Effector memory CD4-positive, alpha-beta T cell (primary cell): ENCODE measurements at places on chromosomes 16 and 17.

DNA sequence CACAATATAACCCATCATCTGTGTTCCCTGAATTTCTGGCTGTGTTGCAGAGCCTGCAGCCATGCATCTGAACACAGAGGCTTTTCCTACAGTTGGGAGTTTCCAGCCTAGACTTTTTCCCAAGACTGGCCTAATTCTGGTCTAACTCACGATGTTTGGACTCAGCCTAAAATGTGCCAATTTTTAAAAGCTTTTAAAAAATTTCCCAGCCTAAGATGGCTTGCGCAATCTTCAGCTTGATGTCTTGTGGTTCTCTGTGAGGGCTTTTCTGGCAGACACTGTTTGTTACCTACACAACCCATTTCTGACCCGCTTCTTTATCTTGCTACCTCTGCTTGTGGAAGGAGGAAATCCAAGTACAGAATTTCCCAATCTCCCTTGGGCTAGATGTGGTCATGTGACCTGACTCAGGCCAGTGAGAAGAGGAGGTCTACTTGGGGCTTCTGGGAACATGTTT is 72.7 kb upstream of the GAS7 start:
- DNase-seq = no peak
- no peaks in the 10 kb centered on the region for H3K4me1 ChIP-seq
- no peaks in the 10 kb centered on the region for H3K27me3 ChIP-seq

DNA sequence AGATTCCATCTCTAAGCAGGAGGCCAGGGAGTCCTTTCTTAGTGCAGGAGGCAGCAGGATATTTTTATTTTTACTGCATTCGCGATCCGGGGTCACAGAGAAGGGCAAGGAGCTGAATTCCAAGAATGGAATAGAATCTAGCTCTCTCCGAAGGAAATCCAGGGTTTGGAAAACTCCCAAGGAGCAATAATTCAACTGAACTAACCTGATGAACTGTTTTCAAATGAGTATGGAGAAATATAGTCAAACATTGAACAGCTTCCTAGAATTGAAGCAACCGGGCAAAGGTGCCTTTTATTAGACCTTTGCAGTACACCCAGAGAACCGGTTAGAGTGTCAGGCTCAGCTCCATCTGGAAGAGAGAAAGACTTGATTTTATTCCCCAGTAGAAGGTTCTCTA is 120.7 kb upstream of the MAF start:
- H3K4me3 ChIP-seq = no peak overlapping the region
- no peaks in the 10 kb centered on the region for H3K27me3 ChIP-seq
- H3K27ac ChIP-seq = no peak overlapping the region
- H3K4me1 ChIP-seq = peaks cover 4% of the 10 kb centered on the region
- DNase-seq = no peak
- H3K36me3 ChIP-seq = no peaks in the 10 kb centered on the region

- no peak for DNase-seq
- no peaks in the 10 kb centered on the region for H3K4me1 ChIP-seq
- no peaks in the 10 kb centered on the region for H3K36me3 ChIP-seq
- H3K4me3 ChIP-seq = no peak overlapping the region
- H3K27me3 ChIP-seq = peaks cover 4% of the 10 kb centered on the region
These were observed 5.4 kb upstream of the RNF222 start for GRCh38 chr17:8402921-8403536.

DNA sequence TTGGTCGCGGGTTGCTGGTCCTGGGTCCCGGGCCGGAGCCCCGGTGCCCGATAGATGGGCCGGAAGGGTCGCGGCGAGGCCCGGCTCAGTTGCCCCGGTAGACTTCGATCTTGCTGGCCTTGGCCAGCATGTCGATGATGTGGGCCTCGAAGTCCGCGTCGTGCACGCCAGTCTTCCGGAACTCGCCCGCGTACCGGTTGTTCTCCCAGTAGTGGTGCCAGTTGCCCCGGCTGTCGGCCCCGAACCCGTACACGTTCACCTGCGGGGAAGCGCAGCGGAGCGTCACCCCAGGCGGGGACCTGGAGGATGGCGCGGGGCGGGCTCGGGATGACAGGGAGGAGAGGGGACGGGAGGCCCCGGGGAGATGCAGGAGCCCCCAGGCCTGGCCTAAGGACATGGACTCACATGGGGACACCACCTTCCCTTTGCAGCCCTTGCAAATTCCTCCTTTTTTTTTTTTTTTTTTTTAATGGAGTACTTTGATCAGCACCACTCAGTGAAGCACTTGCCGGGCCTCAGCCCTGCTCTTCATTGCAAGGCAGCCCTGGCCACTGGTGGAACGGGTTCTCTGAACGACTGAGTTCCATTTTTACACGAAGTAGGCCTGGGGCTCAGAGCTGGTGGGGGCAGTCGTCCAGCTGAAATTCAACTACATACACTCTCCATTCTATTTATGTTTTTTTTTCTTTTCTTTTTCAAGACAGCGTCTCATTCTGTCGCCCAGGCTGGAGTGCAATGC is 35.1 kb downstream of the DDX19A start:
- no peak for DNase-seq
- no peaks in the 10 kb centered on the region for H3K27me3 ChIP-seq
- H3K4me3 ChIP-seq = peak overlapping the region; percentile 70
- H3K4me1 ChIP-seq = peaks cover 16% of the 10 kb centered on the region

DNA sequence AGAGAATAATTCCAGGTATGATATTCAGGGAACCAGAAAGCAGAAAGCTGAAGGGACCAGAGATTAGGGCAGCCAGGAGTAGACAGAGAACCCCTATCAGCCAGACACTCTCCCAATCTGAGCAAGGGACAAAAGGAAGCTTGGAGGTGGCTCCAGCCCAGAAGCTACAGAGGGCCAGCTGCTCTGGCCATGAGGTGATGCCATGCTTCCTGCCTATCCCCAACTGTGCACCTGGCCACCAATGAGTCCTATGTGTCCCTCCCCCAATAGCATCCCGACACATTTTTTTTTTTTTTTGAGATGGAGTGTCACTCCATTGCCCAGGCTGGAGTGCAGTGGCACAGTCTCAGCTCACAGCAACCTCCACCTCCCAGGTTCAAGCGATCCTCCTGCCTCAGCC is 30.0 kb downstream of the NSMCE1 start:
- no peaks in the 10 kb centered on the region for H3K36me3 ChIP-seq
- H3K4me1 ChIP-seq = peaks cover 54% of the 10 kb centered on the region
- H3K27me3 ChIP-seq = no peaks in the 10 kb centered on the region
- peak overlapping the region; percentile 89 for H3K27ac ChIP-seq
- DNase-seq = no peak

- no peak for DNase-seq
- H3K27me3 ChIP-seq = no peaks in the 10 kb centered on the region
- H3K27ac ChIP-seq = no peak overlapping the region
- peaks cover 6% of the 10 kb centered on the region for H3K4me1 ChIP-seq
- H3K4me3 ChIP-seq = peak overlapping the region; percentile 3
These were observed 154.0 kb downstream of the C16orf78 start for GRCh38 chr16:49527611-49528010.

- no peaks in the 10 kb centered on the region for H3K36me3 ChIP-seq
- no peak overlapping the region for H3K4me3 ChIP-seq
- no peak overlapping the region for H3K27ac ChIP-seq
- no peak for DNase-seq
- no peaks in the 10 kb centered on the region for H3K27me3 ChIP-seq
- H3K4me1 ChIP-seq = peaks cover under 1% of the 10 kb centered on the region
These were observed 2.4 kb upstream of the SLC47A2 start for GRCh38 chr17:19718613-19719354.

DNA sequence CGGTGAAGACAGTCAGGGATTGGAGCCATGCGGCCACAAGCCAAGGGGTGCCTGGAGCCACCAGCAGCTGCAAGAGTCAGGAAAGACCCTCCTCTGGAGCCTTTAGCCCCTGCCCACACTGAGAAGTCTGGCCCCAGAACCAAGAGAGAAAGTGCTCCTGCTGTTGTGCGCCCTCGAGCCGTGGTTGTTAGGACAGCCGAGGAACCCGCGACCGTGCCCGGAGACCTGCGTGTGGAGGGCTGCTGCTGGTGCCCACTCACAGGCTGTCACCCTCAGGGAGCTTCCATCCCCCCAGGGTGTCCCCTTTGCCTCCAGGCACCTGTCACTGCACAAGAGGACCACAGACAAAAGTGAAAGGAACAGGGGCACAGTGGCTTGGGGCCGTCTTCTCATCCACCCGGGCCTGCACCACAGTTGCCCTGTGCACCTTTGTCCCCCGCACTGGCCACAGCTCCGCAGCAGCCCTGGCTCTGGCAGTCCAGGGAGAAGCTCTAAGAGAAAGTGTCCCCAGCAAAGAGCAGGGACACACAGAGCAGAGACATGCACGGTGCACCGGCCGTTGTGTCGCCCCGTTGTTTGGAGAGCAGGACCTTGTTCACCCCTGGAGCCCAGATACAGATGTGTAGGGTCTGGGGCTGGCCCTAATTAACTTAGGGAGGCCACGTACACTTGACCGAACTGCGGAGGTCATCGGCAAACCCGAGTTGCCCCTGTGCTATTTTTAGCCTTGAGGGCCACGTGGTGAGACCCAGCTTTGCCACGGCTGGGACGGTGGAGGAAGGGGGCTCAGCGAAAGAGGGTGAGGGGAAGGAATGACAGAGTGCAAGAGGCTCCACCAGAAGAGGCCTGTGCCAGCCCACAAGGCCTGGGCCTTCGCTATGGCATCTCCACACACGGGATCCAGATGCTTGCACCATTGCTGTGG is 329.2 kb downstream of the C16orf95 start:
- H3K4me1 ChIP-seq = no peaks in the 10 kb centered on the region
- H3K27ac ChIP-seq = no peak overlapping the region
- H3K27me3 ChIP-seq = no peaks in the 10 kb centered on the region
- H3K4me3 ChIP-seq = no peak overlapping the region
- no peaks in the 10 kb centered on the region for H3K36me3 ChIP-seq

GRCh38 chr17:78001612-78002011 is 43.1 kb downstream of the TNRC6C start:
- peaks cover 9% of the 10 kb centered on the region for H3K4me1 ChIP-seq
- no peak overlapping the region for H3K4me3 ChIP-seq
- no peak overlapping the region for H3K27ac ChIP-seq
- no peak for DNase-seq
- H3K27me3 ChIP-seq = no peaks in the 10 kb centered on the region
- peaks cover 10% of the 10 kb centered on the region for H3K36me3 ChIP-seq

DNA sequence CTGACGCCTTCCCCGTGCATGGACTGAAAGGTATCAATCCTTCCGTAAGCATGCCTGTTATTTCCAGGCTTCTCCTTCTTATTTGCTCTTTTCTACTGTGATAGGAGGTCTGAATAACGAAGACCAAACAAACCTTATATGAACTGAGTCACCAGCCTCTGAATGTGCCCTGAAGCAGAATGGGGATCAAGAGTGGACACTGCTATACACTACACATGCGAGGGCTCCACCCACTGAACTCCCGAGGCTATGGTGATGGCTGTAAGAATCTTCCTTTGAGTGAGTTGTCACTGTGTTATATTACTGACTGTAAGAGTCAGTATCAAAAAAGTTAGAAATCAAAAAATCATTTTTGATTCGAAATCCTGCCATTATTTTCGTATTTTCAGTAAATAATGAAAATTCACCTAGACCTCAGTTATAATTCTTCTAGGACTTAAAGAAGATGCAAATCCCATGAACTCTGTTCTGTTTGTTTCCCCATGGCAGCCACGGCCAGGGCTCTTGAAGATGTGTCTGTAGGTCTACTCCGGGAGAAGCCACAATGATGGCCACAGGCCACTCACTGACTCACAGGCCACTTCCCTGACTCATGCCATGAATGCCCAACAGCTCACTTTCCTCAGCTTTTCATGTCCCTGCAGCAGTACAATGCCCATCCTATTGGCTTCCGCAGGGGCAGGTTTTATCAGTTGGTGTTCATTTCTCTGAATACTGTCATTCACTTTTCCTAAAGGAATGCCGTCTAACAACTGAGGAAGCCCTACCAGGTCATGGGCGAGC is 54.7 kb downstream of the ZZEF1 start:
- H3K27me3 ChIP-seq = no peaks in the 10 kb centered on the region
- H3K36me3 ChIP-seq = peaks cover 70% of the 10 kb centered on the region
- no peaks in the 10 kb centered on the region for H3K4me1 ChIP-seq
- no peak for DNase-seq
- no peak overlapping the region for H3K27ac ChIP-seq

GRCh38 chr16:4602331-4602730 is 12.4 kb downstream of the UBALD1 start:
- no peaks in the 10 kb centered on the region for H3K4me1 ChIP-seq
- no peak overlapping the region for H3K27ac ChIP-seq
- no peaks in the 10 kb centered on the region for H3K36me3 ChIP-seq
- no peak overlapping the region for H3K4me3 ChIP-seq

- peak overlapping the region; percentile 7 for H3K4me3 ChIP-seq
- no peak for DNase-seq
- H3K36me3 ChIP-seq = peaks cover 9% of the 10 kb centered on the region
- no peaks in the 10 kb centered on the region for H3K27me3 ChIP-seq
These were observed 6.4 kb downstream of the CYB561 start for GRCh38 chr17:63439687-63440086.

DNA sequence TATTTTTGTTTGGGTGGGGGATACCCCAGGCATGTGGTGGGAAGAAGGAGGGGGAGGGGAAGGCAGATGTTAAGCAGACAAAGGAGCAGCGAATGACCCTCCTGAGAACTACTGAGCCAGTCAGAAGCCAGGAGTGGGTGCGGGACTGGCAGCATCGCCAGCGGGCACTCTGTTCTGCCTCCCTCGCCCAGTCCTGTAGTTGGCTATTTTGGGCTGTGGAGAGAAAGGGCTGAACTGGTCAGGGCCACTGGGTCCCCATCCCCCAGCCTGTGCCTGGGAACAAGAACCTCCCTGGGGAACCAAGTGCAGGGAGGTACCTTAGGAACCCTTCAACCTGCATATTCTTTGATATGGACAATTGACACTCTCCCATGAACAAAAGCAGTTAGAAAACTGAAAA is 6.4 kb downstream of the LRRC3C start:
- DNase-seq = no peak
- no peaks in the 10 kb centered on the region for H3K36me3 ChIP-seq

DNA sequence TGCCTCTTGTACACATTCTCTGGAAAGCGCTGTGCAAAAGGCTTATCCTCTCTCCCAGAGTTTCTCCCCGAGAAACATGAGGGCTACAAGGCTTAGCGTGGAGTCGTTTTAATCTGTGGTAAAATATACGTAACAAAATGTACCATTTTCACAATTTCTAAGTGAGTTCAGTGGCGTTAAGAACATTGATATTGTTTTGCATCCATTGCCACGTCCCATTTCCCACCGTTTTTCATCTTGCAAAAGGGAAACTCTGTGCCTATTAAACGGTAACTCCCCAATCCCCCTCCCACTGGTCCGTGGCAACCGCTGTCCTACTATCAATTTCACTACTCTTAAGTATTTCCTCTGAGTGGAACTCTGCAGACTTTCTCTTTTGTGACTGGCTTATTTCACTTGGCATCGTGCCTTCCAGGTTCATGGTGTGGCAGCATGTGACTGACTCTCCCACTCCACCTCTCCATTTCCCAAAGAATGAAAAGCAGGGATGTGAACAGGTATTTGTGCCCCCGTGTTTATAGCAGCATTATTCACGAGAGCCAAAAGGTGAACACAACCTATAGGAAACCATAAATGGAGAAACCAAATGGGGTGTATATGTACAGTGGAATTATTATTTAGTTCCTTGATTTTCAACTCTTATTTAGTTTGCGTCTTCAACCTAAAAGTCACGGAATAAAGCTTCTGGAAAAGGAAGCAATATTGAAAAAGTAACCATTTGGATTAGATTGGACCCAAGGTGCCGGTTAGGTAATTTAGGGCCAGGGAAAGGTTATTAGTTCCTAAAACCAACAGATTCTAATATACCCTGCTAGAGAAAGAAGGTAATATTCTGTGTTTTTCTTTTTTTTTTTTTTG is 1.1 kb upstream of the USP32 start:
- H3K27me3 ChIP-seq = no peaks in the 10 kb centered on the region
- DNase-seq = no peak
- H3K4me1 ChIP-seq = peaks cover 14% of the 10 kb centered on the region
- H3K36me3 ChIP-seq = no peaks in the 10 kb centered on the region
- H3K27ac ChIP-seq = peak overlapping the region; percentile 85
